ENCODE measurements at places on chromosomes 6 and 20.

GRCh38 chr6:109194880-109195279, 99.6 kb downstream of the CEP57L1 start:
- no peak for DNase-seq

- DNase-seq = no peak
Measured at GRCh38 chr6:89027756-89028155, 52.8 kb upstream of the PNRC1 start.

DNA sequence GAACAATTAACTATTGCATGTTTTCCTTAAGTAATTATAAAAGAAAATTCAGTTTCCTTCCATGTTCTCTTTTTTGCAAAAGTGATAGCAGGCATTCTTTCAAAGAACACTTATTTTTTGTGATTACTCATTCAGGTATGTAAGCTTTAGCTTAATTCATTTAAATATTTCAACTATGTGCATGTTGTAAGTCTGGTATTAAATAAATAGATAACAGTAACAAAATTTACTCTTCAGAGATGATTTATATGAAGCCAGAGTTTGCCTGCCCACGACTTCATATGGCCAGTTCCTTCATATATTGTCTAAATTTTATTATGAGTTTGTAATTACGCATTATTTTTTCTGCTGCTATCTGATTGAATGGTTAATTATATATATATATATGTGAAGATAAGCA, 110.9 kb downstream of the ADGRG6 start:
- DNase-seq = no peak

DNA sequence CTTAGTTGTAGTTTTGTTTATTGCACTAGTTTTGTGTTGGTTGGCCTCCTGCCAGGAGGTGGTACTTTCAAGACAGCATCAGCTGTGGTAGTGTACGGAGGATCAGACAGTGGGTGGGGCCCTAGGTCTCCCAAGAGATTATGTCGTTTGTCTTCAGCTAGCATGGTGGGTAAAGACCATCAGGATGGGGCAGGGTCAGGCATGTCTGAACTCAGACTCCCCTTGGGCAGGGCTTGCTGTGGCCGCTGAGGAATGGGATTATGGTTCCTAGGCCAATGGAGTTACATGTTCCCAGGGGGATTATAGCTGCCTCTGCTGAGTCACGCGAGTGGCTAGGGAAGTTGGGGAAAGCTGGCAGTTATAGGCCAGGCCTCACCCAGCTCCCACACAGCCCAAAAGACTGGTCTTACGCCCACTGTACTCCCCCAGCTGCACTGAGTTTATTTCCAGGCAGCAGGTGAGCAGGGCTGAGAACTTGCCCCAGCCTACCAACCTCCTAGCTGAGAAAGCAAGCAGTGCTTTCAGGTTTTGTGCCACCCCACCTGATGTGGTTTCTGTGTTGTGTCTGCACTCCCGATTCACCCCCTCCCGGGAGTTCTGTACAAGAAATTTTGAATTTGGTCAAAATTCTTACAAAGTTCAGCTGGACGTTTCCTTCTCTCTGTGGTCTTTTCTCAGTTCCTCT, 24.7 kb downstream of the ZSCAN31 start:
- no peak for DNase-seq

DNA sequence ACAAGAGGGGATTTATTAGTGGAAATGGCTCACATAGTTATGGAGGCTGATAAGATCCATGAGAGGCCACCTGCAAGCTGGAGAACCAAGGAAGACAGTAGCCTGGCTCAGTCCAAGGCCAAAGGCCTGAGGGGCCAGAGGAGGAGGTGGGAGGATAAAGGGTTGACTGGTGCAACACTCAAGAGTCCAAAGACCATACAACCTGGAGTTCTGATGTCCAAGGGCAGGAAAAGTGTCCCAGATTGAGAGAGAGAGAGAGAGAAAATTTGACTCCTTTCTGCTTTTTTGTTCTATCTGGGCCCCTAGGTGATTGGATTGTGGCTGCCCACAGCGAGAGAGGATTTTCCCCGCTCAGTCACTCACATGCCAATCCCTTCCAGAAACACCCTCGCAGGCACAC, 8.0 kb downstream of the HLA-F start:
- DNase-seq = no peak

DNA sequence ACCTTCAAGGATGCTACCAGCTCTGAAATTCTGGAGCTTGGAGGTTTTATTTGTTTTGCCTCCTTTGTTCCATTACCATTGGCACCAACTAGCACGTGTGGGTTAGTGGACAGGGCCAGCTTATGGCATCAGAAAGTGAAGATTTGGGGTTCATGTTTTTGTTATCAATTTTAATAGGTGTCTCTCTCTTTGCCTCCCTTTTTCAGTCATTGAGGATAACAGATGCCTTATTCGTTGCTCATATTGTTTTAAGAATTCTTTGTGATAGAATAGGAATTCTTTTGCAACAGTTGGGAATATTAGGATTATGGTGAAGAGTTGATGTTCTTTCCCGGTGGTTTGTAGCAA, 22.9 kb downstream of the TMC2 start:
- DNase-seq = no peak

DNA sequence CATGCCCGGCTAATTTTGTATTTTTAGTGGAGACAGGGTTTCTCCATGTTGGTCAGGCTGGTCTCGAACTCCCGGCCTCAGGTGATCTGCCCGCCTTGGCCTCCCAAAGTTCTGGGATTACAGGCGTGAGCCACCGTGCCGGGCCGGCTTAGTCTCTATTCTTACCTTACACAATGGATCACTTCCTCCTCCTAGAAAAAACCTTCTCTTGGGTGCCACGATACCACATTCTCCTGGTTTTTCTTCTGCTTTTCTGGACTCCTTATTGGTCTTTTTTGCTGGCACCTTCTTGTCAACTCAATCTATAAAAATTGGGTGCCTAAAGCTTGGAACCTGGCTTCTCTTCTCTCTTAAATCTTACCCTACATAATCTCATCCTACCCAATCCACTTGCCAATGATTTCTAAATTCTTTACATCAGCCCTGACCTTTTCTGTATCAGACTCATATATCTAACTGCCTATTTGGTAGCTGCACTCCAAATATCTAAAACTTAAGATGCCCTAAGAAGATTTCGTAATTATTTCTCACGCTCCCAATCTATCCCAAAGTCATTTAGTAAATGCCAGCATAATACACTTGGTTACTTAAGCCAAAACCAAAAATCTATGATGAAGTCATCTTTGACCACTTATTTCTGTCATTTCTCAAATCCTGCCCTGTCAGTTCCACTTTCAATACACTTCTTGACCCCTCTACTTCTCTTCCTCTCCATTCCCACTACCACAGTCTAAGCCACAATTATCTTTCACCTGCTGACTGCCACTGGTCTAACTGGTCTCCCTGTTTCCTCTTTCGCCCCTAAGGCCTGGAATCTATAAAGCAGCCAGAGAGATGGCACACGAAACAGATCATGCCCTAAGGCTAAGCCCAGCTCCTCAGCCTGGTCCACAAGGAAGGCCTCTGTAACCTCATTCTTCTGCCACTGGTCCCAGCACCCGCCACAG, 43.2 kb downstream of the ELMO2 start:
- DNase-seq = no peak

DNA sequence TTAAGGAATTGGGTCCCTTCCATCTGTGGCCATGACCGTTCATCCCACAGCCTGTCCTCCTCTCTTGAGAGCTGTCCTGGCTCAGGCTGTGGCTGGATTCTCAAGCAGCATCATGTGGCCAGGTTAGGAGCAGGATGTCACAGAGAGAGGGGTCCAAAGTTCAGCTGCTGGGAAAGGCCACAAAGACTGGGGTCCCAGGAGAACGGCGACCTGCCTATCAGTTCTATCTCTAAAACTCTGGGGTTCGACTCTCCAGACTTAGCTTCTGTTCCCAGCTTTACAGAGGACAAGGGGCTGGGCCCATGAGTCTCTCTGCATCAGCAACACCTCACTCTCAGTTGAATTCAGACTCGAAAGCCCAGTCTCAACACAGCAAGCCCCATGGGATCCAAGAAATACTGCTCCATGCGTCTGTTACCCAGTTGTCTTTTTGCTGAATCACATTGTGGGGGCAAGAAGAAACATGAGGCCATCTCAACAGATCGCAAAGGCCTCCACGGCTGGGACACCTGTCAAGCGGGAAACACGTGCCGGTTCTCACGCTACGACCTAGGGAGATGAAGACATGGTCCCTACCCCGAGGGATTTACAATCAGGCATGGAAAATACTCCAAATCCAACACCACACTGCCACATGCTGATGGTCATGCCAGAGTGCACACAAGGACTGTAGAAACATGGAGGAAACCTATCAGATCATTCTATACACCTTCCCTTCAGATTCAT, 95.4 kb downstream of the SLC22A23 start:
- no peak for DNase-seq

DNA sequence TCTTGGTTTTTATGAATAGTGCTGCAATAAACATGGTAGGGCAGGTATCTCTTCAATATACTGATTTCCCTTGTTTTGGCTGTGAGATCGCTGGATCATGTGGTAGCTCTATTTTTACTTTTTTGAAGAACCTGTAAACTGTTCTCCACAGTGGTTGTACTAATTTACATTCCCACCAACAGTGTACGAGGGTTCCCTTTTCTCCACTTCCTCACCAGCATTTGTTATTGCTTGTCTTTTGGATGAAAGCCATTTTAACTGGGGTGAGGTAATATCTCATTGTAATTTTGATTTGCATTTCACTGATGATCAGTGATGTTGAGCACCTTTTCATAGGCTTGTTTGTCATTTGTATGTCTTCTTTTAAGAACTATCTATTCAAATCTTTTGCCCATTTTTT, 8.0 kb upstream of the ARG1 start:
- no peak for DNase-seq

DNA sequence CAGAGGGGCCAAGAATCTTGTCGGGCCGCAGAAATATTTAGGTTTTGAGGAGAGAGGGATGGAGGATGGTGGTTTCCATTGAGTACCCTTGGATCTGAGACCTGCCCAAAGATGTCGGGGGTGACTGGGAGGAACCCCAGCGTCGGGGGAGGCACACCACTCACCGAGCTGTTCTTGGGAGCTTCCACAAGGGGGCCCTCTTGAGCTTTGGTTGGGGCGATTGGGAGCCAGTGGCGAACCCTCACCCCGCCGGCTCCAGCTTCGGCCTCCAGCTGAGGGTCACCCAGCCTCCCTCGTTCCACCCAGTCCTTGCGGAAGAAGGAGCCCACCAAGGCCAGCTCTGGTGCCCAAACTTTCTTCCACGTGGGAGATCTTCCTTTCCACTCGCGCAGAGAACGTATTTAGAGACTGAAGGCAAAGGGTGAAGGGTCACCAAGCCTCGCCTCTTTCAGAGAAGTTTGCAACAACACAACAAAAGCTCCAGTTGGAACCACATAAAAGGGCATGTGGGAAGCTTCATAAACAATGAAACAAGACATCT, 33.6 kb downstream of the APCDD1L start:
- DNase-seq = peak; percentile 64

GRCh38 chr20:56829788-56830385, 200.8 kb downstream of the TFAP2C start:
- no peak for DNase-seq

DNA sequence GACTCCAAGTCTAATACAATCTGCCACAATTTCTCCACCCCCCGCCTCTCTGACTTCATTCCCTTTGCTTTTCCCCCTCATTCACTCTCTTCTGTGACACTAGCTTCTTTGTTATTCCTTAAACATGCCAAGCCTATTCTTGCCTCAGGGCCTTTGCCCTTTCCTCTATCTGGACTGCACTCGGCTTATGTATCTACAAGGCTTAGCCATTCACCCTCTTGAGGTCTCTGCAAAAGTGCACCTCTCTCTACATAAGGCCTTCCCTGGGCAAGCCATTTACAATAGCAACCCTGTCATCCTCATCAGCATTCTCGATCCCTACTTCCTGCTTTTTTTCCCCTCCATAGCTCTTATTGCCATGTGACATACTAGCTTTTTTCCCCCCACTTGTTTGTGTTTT, 168.9 kb downstream of the PDSS2 start:
- DNase-seq = no peak

DNA sequence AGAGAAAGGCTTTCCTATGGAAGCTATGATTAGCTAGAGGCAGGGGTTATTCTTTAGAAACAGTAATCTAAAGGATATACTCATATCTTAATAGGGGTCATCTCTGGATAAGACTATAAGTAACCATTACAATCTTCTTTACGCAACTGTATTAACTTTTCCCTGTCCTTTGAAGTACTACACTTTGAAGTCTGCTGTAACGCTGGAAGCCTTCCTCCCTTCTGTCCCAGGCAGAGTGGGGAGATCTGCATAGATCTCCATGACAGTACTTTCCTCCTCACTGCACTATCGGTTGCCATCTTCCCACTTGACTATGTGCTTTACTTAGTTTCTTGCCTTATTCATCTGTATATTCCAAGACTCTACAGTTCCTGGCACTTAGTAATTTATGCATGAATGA, 20.1 kb downstream of the SLC35B3 start:
- no peak for DNase-seq

DNA sequence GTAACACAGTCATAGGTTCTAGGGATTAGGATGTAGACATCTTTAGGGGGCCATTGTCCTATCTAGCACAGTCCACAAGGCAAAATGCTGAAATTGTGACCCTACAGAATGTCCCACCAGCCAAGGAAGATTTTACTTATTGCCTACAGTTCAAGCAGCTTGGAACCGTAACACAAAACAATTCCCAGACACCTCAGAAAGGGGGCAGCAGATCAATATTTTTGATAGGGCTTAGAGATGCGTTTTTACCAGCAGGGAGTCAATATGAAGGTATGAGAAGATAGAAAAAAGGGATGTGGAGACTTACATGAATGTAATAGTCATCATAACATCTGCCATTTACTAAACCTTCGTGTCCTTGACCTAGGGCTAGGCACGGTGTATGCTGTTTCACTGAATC, 81.0 kb downstream of the TMEM170B start:
- no peak for DNase-seq

- DNase-seq = no peak
Measured at GRCh38 chr6:22021966-22022365, 274.9 kb downstream of the PRL start.

GRCh38 chr20:37513779-37514359, 7.2 kb upstream of the NNAT start:
- no peak for DNase-seq

- no peak for DNase-seq
Measured at GRCh38 chr20:38113401-38114325, 51.4 kb downstream of the TGM2 start.

- DNase-seq = no peak
Measured at GRCh38 chr6:3032986-3033385, 33.3 kb downstream of the NQO2 start.

- DNase-seq = no peak
Measured at GRCh38 chr6:121794630-121795029, 359.2 kb downstream of the GJA1 start.

DNA sequence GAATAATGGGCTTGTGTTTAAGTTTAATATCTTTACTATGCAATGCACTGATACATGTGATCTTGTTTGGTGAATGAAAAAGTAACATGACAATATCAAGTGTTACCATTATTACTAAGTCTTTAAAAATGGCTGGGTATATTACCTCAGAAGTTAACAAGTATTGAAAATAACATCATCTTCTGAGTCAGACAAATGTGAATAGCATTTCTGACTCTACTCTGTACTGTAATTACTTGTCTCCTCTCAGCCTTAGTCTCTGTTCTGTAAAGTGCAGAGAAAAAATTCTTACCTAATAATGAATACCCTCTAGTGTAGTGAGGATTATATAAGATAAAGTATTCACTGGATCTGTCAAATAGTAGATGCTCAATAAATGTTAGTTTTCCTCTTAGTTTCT, 47.0 kb upstream of the GCLC start:
- DNase-seq = no peak

- DNase-seq = no peak
Measured at GRCh38 chr6:74805916-74806696, 399.7 kb downstream of the COL12A1 start.

GRCh38 chr20:24770628-24771541, 178.2 kb upstream of the CST7 start:
- no peak for DNase-seq

- no peak for DNase-seq
Measured at GRCh38 chr6:9851541-9852380, 563.1 kb downstream of the TFAP2A start.
